ENCODE measurements at places on chromosomes 12 and 14.
A peak's percentile ranks its signal among the peaks of the same experiment; 100 is the strongest.

DNA sequence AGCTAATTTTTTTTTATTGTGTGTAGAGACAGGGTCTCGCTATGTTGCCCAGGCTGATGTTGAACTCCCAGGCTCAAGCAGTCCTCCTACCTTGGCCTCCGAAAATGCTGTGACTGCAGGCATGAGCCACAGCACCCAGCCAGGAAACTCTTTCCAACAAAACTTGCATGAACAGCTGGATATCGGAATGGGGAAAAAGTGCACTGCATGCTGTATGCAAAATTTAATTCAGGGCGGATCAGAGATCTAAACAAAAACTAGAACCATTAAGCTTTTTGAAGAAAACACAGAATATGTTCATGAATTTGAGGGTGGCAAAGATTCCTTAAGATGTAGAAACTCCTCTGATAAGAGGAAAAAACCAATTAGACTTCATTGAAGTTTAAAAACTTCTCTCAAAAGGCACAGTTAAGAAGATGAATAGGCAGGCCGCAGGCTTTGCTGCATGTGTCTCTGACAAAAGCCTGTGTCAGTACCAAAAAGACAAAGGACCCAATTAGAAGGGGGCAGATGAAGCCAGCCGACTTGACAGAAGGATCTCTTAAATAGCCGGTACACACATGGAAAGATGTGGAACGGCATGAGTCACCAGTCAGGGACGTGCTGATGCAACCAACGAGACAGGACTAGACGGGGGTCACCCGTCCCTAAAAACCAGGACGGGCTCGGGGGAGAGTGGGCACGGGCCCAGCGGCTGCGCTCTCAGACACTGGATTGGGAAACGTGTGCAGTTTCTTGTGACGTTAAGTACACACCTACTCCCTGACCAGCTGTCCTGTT, 34.8 kb upstream of the MMP17 start:
- no peak overlapping the region for H3K27ac ChIP-seq
- H3K4me3 ChIP-seq = no peak overlapping the region
- peaks cover 32% of the 10 kb centered on the region for H3K36me3 ChIP-seq

- H3K27ac ChIP-seq = no peak overlapping the region
- H3K4me3 ChIP-seq = no peak overlapping the region
- no peaks in the 10 kb centered on the region for H3K27me3 ChIP-seq
- H3K36me3 ChIP-seq = peaks cover 91% of the 10 kb centered on the region
Measured at GRCh38 chr12:46365951-46366379, 6.6 kb downstream of the SLC38A2 start.

- no peak overlapping the region for H3K4me3 ChIP-seq
- peaks cover 10% of the 10 kb centered on the region for H3K4me1 ChIP-seq
- DNase-seq = no peak
- no peak overlapping the region for H3K27ac ChIP-seq
Measured at GRCh38 chr14:33917661-33918060, 33.2 kb downstream of the EGLN3 start.

DNA sequence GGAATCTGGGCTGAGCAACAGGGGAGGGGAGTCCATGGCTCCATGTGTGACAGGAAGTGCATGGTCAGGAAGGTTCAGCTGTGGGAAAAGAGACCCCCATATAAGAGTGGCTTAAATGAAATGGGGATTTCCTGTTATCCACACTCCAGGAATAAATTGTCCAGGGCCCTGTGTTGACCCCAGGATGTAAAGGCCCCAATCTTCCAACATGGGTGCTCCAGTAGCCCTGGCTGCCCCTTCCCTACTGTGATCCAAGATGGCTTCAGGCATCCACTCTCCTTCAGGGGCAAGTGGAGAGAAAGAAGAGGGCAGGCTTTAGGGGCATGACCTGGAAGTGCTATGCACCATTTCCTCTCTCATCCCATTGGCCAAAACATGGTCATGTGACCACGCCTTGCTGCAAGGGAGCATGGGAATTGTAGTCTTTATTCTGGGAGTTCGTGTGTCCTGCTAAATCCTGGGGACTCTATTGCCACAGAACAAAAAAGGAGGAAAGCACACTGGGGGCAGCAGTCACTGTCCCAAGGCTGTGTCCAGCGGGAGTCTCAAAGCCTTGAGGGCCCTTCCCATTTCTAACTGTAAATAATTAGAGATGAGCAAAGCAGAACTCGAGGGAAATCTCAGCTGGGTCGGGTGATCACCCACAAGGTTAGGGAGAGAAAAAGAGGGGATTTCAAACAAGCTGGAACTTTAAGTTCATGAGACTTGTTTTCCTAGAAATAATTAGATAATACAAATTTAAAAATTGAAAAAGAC, 289.2 kb downstream of the ADGRD1 start:
- no peaks in the 10 kb centered on the region for H3K4me1 ChIP-seq
- peaks cover 1% of the 10 kb centered on the region for H3K27me3 ChIP-seq
- no peaks in the 10 kb centered on the region for H3K36me3 ChIP-seq
- peak; percentile 26 for DNase-seq
- H3K27ac ChIP-seq = no peak overlapping the region

DNA sequence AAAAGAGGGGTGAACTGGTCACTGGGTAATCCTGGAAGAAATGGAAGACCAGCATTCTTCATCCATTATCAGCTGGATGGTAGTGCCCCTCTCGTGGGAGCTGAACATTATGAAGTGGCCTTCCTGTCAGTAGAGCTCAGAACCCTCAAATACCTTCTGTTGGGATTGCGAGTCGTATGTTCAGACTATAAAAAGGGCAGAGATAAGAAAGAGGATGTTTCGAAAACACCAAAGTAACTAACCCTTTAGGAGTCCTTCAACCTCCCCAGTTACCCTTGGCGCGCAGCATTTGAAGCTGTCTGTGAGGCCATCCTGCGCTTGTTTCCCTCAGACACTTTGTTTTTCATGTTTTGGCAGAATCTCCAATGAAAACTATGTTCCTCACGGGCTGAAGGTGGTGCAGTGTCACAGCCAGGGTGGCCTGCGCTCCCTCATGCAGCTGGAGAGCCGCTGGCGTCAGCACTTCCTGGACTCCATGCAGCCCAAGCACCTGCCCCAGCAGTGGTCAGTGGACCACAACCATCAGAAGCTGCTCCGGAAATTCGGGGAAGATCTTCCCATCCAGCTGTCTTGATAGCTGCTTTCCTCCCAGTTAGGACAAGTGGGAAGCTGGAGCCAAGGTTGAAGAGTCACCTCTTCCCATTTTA, 19.3 kb upstream of the GALNT16 start:
- H3K36me3 ChIP-seq = no peaks in the 10 kb centered on the region
- H3K4me3 ChIP-seq = no peak overlapping the region
- no peaks in the 10 kb centered on the region for H3K27me3 ChIP-seq
- DNase-seq = no peak
- no peak overlapping the region for H3K27ac ChIP-seq

GRCh38 chr14:58815794-58816193, 178.0 kb downstream of the DACT1 start:
- H3K27ac ChIP-seq = no peak overlapping the region
- H3K36me3 ChIP-seq = no peaks in the 10 kb centered on the region

GRCh38 chr12:56261503-56262232, 3.5 kb upstream of the ANKRD52 start:
- H3K4me1 ChIP-seq = peaks cover 22% of the 10 kb centered on the region
- no peaks in the 10 kb centered on the region for H3K27me3 ChIP-seq
- no peak overlapping the region for H3K27ac ChIP-seq
- no peak overlapping the region for H3K4me3 ChIP-seq
- peaks cover 3% of the 10 kb centered on the region for H3K36me3 ChIP-seq

DNA sequence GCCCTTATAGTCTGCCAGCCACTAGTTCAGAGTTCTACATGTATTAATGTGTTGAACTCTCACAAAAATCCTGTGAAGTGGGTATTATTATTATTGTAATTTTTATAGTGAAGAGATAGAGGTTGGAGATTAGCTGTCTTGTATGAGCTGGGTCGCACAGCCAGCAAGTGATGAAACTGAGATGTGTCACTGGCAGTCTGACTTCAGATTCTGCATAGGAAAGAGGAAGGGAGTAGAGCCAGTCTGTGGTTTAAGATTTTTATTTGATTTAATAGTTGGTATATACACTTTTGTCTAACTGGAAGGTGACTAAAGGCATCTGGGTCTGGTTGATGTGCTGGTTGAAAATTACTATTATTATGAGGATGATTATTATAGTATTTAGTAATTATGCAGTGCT, 5.8 kb upstream of the FRS2 start:
- no peaks in the 10 kb centered on the region for H3K27me3 ChIP-seq
- H3K27ac ChIP-seq = no peak overlapping the region
- no peak for DNase-seq
- no peaks in the 10 kb centered on the region for H3K4me1 ChIP-seq
- H3K4me3 ChIP-seq = no peak overlapping the region

GRCh38 chr14:31543969-31544799, 17.0 kb upstream of the NUBPL start:
- no peak overlapping the region for H3K27ac ChIP-seq
- H3K36me3 ChIP-seq = no peaks in the 10 kb centered on the region
- H3K4me1 ChIP-seq = no peaks in the 10 kb centered on the region
- DNase-seq = no peak
- H3K4me3 ChIP-seq = no peak overlapping the region

- DNase-seq = peak; percentile 47
- no peak overlapping the region for H3K27ac ChIP-seq
- no peak overlapping the region for H3K4me3 ChIP-seq
- no peaks in the 10 kb centered on the region for H3K4me1 ChIP-seq
Measured at GRCh38 chr12:102702447-102703114, 214.5 kb downstream of the PAH start.

DNA sequence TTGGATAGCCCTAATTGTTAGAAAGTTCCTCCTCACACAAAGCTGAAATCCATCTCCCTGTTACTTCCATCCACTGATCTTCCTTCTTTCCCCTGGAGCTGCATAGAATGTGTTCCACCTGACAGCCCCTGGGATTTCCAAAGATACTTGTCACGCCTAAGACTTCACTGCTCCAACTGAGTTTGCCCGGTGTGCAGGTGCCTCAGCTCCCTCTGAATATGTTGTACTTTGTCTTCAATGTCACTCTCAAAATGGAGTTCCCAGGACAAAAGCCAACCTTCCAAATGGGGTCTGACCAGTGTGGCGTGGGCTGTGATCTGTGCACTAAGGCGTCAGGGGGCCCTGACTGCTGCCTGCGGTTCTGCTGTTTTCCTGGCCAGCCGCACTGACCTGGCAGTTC, 42.8 kb downstream of the CACNA2D4 start:
- H3K4me3 ChIP-seq = no peak overlapping the region
- no peak for DNase-seq
- H3K27me3 ChIP-seq = no peaks in the 10 kb centered on the region
- H3K36me3 ChIP-seq = no peaks in the 10 kb centered on the region
- no peaks in the 10 kb centered on the region for H3K4me1 ChIP-seq

- DNase-seq = no peak
- no peaks in the 10 kb centered on the region for H3K27me3 ChIP-seq
- no peak overlapping the region for H3K27ac ChIP-seq
- H3K4me3 ChIP-seq = no peak overlapping the region
- H3K36me3 ChIP-seq = peaks cover 88% of the 10 kb centered on the region
Measured at GRCh38 chr12:113005762-113006161, 27.4 kb downstream of the OAS2 start.

DNA sequence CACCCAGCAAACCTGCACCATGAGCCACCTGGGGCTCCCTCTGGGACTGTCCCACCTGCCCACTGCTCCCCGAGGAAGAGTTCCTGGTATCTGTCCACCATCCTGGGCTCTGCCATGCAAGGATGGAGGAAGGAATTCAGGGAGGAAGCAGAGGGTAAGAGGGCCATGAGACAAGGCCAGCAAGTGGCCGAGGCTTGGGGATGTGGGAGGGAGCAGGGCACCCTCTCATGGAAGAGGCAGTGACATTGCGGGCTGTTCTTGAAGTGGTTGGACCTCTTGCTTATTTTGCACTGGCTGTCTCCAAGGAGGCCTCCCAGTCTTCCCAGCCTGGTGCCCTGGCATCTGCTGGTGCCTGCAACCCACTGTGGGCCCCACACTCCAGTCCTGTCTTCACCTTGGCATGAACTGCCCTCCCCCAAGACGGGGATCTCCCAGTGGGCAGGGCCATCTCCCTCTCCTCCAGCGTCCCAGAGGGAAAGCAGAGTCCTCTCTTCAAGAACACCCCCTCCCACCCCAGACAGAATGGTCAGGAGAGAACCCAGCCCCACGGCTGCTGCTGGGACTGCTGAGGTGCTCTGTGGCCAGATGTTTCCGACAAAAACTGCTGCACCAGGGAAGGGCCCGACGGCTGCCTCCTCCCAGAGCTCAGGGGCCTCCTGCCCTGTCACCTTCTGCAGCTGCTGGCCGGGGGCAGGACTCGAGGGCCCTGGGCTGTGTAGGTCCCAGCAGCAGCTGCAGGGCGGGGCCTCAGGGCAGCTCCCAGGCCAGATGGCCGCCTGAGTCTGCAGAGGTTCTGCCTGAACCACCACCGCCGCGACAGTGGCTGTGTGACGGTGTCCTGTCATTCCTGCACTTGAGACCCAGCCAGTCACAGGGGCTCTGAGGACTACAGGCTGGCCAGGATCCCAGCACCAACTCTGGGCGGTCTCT, 1.8 kb upstream of the AKT1 start:
- DNase-seq = no peak
- peaks cover 6% of the 10 kb centered on the region for H3K27me3 ChIP-seq

GRCh38 chr12:63995512-63995911, 151.0 kb downstream of the SRGAP1 start:
- no peaks in the 10 kb centered on the region for H3K4me1 ChIP-seq
- peaks cover 8% of the 10 kb centered on the region for H3K27me3 ChIP-seq
- H3K36me3 ChIP-seq = no peaks in the 10 kb centered on the region
- no peak overlapping the region for H3K27ac ChIP-seq
- no peak overlapping the region for H3K4me3 ChIP-seq
- DNase-seq = no peak

DNA sequence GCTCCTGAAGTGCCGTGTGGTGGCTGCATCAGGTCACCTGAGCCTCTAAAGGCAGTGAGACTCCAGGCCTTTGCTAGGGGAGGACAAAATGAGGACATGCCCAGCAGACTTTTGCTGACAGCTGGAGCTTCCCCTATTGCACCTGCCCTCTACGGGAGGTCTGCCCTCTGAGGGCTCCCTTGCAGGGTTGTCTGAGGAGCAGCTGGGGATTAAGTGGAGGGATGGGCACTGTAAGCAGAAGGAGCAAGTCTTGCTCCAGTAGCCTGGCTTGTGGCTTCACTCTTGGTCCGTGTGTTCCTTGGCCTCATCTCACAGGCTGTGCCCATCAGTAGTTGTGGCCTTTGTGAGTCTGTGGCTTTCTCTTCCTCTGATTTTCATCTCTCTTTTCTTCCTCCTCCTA, 66.9 kb upstream of the NRXN3 start:
- no peaks in the 10 kb centered on the region for H3K4me1 ChIP-seq
- H3K27me3 ChIP-seq = peaks cover 5% of the 10 kb centered on the region
- no peak overlapping the region for H3K27ac ChIP-seq
- no peak overlapping the region for H3K4me3 ChIP-seq

- no peaks in the 10 kb centered on the region for H3K36me3 ChIP-seq
- no peak overlapping the region for H3K27ac ChIP-seq
- H3K4me1 ChIP-seq = no peaks in the 10 kb centered on the region
- peaks cover 2% of the 10 kb centered on the region for H3K27me3 ChIP-seq
Measured at GRCh38 chr12:105948331-105948730, 190.4 kb downstream of the NUAK1 start.
